ENCODE measurements at places on chromosomes 7 and 10. TPM values are rescaled to one million over a fixed set of nuclear protein-coding genes. Genes with fewer than 3 reads are reported as not detected.

GRCh38 chr10:17685233-17685840 lies 41.4 kb downstream of the STAM start:
- no peaks in the 10 kb centered on the region for H3K27me3 ChIP-seq
- no peak overlapping the region for H3K27ac ChIP-seq
- H3K4me1 ChIP-seq = peaks cover 14% of the 10 kb centered on the region
- peaks cover 4% of the 10 kb centered on the region for H3K36me3 ChIP-seq

DNA sequence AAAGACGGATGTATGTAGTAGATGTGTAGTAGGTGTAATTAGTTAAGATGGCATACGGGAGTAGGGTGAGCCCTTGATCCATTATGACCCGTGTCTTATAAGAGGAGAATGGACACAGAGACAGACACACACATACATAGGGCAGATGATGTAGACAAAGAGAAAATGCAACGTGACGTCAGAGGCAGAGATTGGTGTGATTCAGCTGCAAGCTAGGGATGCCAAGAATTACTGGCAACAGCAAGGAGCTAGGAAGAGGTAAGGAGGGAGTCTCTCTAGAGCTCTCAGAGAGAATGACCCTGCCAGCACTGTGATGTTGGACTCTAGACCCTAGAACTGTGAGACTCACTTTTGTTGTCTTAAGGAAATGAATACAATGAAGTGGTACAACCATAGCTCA lies 247.0 kb upstream of the HABP2 start:
- peaks cover 12% of the 10 kb centered on the region for H3K4me1 ChIP-seq
- DNase-seq = no peak
- H3K27me3 ChIP-seq = no peaks in the 10 kb centered on the region
- no peak overlapping the region for H3K4me3 ChIP-seq

DNA sequence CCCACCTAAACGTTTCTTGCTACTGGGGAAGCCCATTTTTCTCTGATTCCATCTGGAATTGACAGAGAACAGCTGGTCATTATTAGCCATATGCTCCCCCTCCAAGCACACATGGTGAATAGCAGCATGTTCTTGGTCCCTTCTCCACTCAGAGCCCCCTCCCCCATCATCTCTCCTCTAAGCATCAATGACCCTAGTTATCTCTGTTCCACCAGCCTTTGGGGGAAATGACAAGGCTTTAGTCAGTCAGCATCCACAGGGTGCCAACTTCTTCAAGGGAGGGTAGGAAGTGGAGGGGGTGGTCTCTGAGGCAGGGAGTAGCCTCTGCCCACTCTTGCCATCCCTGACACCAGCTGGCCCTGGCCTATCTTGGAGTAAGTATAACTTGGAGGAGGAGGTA lies 163.1 kb downstream of the UBE2H start:
- no peak for DNase-seq
- no peaks in the 10 kb centered on the region for H3K36me3 ChIP-seq
- H3K4me3 ChIP-seq = no peak overlapping the region
- peaks cover 45% of the 10 kb centered on the region for H3K27me3 ChIP-seq
- H3K27ac ChIP-seq = no peak overlapping the region

DNA sequence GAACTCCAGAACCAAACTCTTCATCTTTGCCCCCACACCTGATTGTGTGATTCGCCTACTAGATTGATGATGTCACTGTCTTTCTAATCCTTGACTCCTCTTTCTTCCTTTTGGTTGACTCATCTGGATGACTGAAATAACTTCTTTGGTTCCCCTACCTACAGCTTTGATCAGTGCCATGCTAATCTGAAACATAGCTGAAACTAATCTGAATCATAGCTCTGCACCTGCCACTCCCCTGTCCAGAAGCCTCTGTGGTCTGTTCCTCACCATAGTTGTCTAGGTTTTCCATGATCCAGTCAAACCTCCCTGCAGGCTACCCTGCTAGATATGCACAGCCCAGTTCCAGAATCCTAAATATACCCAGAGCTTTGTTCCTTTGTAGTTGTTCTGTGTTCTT lies 51.9 kb downstream of the ZNF365 start:
- no peak overlapping the region for H3K27ac ChIP-seq
- no peak overlapping the region for H3K4me3 ChIP-seq
- no peak for DNase-seq
- no peaks in the 10 kb centered on the region for H3K36me3 ChIP-seq
- H3K4me1 ChIP-seq = no peaks in the 10 kb centered on the region

DNA sequence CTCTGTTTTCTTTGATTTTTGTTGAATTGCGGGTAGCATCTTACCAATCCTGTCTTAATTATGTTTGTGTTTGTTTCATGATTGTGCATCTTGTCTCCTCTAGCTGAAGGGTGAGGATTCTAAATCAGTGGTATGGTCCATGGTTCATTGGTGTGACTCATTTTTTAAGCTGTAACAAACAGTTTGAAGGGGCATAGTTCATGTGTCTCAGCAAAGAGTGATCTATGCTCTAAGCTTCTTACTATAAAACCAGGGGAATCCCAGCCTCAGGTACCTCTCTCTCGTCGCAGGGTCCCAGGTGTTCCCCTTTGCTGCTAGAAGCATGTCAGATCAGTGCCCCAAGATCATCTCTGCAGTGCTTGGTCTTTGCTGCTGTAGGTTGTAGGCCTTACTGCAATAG lies 100.1 kb downstream of the OTUD1 start:
- no peak overlapping the region for H3K4me3 ChIP-seq
- no peaks in the 10 kb centered on the region for H3K36me3 ChIP-seq
- peaks cover 9% of the 10 kb centered on the region for H3K4me1 ChIP-seq

- no peaks in the 10 kb centered on the region for H3K4me1 ChIP-seq
- DNase-seq = no peak
- no peaks in the 10 kb centered on the region for H3K36me3 ChIP-seq
- H3K27ac ChIP-seq = no peak overlapping the region
- no peaks in the 10 kb centered on the region for H3K27me3 ChIP-seq
These were observed 99.0 kb upstream of the SMIM30 start for GRCh38 chr7:113217314-113217713.

DNA sequence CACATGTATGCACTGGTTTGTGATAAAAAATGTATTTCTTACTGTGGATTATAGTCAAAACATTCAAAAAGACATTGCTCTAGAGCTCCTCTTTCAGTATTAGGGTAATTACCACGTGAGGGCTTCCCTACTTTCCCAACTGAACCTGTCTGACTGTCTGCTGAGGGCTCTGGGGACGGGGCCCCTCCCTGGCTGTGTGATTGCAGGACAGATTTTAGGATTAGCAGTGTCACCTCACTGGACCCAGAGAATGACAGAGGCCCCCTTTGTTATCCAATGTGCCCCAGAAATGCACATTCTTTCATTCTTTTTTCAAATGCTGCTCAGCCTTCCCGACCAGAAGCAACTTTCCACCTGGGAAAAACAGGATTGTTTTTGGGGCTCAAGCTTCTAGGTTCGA lies 43.6 kb upstream of the MXI1 start:
- H3K27ac ChIP-seq = no peak overlapping the region
- no peak for DNase-seq
- H3K4me3 ChIP-seq = no peak overlapping the region
- H3K4me1 ChIP-seq = peaks cover 19% of the 10 kb centered on the region
- H3K27me3 ChIP-seq = no peaks in the 10 kb centered on the region

DNA sequence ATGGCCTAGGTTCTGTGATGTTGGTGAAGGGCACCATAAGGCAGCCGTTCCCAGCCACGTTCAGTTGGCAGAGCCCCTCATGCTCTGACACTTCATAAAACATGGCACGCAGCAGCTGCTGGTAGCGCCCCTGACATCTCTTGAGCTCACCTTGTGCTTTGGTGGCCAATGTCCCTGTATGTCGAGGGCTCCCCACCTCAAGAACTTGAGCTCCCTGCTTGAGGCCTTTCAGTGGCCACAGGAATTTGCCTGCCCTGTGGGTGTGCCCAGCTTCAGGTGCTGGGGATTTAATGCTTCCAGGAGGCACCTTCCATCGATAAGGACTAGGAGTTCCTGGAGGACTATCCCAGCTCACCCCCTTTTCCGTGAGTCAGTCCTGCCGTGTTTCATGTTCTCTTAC lies 9.5 kb upstream of the ZNF32 start:
- H3K27ac ChIP-seq = no peak overlapping the region
- H3K4me1 ChIP-seq = no peaks in the 10 kb centered on the region
- no peaks in the 10 kb centered on the region for H3K27me3 ChIP-seq
- H3K36me3 ChIP-seq = no peaks in the 10 kb centered on the region
- no peak for DNase-seq

DNA sequence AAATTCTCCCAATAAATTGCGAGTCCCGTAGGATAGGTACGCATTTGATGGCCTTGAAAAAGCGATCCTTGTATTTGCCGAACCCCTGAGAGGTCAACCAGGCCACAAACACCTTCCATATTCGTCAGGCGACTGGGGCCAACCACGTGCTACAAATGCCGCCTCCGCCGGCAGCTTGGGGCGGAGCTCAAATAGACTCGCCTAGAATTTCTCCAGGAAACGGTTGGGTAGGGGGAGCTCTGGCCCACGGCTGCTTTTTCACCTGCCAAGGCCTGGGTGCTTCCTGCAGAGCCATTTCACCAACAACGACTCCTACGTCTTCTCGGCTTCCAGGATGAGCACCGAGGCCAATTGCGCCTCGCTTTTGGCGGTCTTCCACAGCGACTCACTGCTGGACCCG lies 53.4 kb upstream of the KIF5B start:
- no peak overlapping the region for H3K27ac ChIP-seq
- no peak overlapping the region for H3K4me3 ChIP-seq
- H3K4me1 ChIP-seq = no peaks in the 10 kb centered on the region
- H3K27me3 ChIP-seq = peaks cover 4% of the 10 kb centered on the region
- H3K36me3 ChIP-seq = no peaks in the 10 kb centered on the region

GRCh38 chr10:89556600-89556999 lies 21.2 kb upstream of the SLC16A12 start:
- no peaks in the 10 kb centered on the region for H3K27me3 ChIP-seq
- no peak overlapping the region for H3K27ac ChIP-seq
- DNase-seq = no peak

DNA sequence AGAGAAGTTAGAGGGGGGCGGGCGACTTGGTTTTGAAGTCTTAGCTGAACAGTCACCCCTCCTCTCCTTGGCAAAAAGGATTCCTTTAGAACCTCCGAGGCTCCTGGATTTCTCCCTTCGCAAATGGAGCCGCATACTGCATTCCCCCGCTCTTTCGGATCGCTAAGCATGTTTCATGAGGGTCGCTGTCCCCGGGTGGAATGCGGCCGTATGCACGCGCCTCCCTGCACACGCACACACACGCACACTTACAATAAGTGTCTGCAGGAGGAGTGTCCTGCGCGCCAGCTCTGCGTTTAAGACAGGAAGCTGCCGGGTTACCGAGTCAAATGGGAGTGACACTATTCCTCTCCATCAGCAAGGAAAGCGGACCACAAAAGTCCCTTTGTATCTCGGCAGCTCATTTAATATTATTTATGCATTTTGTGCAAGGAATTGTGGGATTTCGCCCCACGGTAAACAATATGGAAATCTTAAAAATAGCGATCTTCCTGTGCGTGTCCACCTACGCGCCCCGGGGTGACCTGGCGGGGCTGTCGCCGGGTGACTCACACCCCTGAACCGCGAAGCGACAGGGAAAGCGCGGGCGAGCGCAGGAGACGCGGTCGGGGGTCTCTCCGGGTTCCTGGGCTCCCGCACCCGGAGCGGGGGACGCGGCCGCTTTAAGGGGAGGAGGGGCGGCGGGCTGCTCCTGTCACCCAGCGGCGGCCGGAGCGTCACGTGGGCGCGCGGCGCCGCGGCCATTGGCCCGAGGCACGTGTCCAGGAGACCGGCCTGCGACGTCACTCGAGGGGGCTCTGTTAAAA lies 988 bp upstream of the EN2 start:
- peaks cover 85% of the 10 kb centered on the region for H3K27me3 ChIP-seq
- peaks cover 27% of the 10 kb centered on the region for H3K4me1 ChIP-seq
- peak; percentile 50 for DNase-seq
- no peak overlapping the region for H3K27ac ChIP-seq
- H3K4me3 ChIP-seq = peak overlapping the region; percentile 54

- no peak for DNase-seq
- H3K27me3 ChIP-seq = peaks cover 3% of the 10 kb centered on the region
- H3K4me1 ChIP-seq = no peaks in the 10 kb centered on the region
- H3K36me3 ChIP-seq = no peaks in the 10 kb centered on the region
These were observed 10.3 kb downstream of the NPTX2 start for GRCh38 chr7:98627413-98627790.

DNA sequence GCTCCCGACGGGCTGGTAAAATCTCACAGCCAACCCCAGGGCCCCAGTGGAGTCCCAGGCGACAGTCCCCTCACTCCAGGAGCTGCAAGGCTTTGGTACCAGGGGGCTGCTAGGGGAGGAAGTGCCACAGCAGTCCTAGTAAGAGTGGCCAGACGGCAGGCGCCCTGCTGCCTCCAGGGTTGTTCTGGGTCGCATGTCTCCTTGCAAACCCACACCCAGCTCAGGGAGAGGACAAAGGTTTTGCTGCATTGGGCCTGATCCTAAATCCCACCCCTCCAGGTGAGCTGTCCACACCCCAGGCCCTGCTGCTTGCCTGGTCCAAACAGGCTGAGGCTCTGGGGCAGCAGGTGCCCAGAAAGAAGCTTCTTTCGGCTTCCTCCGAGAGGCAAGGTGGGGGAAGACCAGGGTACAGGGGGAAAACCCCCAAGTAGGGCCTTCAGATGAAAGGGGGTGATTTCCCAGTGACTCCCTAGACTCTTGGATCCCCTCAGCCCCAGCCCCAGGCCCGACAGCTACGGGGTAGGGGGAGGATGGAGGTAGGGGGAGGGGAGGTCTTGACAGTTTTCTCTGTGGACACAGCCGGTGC lies 4.2 kb upstream of the KCP start:
- peak overlapping the region; percentile 32 for H3K4me3 ChIP-seq
- peaks cover 24% of the 10 kb centered on the region for H3K4me1 ChIP-seq
- DNase-seq = peak; percentile 80

GRCh38 chr10:11026773-11027172 lies 9.1 kb downstream of the CELF2 start:
- H3K4me1 ChIP-seq = no peaks in the 10 kb centered on the region
- no peak overlapping the region for H3K27ac ChIP-seq
- H3K4me3 ChIP-seq = no peak overlapping the region
- no peaks in the 10 kb centered on the region for H3K36me3 ChIP-seq
- H3K27me3 ChIP-seq = peaks cover 15% of the 10 kb centered on the region

DNA sequence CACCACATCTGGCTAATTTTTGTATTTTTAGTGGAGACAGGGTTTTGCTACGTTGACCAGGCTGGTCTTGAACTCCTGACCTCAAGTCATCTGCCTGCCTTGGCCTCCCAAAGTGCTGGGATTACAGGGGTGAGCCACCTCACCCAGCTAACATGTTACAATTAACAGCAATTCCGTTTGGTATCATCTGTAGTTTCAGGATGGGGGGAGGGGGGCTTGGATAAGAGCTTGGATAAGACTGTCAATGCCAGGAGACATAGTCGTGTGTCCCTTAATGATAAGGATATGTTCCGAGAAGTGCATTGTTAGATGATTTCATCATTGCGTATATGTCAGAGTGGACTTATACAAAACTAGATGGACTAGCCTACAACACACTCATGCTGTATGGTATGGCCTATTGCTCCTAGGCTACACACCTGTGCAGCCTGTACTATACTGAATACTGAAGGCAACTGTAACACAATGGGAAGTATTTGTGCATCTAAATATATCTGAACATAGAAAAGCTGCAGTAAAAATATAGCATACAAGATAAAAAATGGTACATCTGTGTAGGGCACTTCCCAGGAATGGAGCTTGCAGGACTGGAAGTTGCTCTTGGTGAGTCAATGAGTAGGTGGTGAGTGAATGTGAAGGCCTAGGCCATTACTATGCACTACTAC lies 103.9 kb upstream of the TNS3 start:
- no peak for DNase-seq
- no peaks in the 10 kb centered on the region for H3K36me3 ChIP-seq
- no peaks in the 10 kb centered on the region for H3K4me1 ChIP-seq
- no peak overlapping the region for H3K27ac ChIP-seq

SFXN3 gene
- 38.0 TPM for total RNA-seq

SPDYE5 gene
- total RNA-seq = not detected

BAIAP2L1 gene
- total RNA-seq = 2.7 TPM

STAMBPL1 gene
- total RNA-seq = 64.2 TPM

CAMK1D gene
- 77.3 TPM for total RNA-seq

STRIP2 gene
- total RNA-seq = 0.39 TPM

HABP2 gene
- total RNA-seq = 0.10 TPM

ANKRD16 gene
- total RNA-seq = 13.1 TPM
